Suppressor macrophage (primary cell): ENCODE measurements at places on chromosomes 7 and 10.

DNA sequence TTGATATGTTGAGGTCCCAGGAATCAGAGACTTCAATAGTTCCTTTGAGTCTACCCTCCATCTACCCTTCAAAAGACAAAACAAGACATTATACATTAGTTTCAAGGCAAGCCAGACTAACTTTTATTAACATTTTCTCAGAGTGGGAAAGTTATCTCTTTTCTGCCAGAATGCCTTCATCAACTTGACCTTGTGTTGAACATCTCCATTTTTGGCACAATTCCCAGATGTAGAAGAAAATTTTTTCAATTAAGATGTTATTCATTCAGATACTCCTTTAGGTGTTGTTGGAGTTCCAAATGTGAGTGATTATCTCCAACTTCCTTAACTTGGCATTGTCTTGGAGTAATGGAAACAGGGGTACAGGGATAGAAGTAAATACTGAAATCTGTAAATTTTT, 59.1 kb downstream of the NRF1 start:
- DNase-seq = no peak

DNA sequence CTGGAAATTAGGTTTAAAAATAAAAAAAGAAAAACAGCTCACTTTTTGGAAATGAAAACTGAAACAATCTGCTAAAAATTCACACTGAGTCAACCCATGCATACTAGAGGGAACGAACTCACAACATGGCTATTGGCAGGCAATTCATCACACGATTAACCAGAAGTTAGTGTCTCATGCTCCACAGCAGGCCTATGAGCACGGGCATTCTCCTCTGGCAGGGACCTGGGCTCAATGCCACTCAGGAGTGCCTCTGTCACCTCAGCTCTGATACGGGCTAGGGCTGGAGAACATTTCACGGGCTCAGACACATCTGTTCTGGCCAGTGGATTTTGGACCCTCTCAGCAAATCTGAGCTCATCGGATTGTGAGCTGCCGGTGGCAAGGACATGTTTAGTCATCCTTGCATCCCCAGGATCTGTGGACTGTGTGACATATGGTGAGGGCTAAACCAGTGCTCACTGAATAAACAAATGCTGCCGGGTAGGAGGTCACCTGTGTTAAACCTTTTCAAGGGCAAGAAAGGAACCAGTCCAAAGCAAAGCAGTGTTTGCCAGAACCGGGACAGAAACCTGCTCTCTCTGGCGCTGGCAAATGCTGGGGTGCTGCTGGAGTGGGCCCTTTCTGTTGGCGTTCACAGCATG, 40.1 kb downstream of the POLR3A start:
- DNase-seq = no peak

- no peak for DNase-seq
These were observed 39.7 kb downstream of the ODAD2 start for GRCh38 chr10:27959093-27959715.

GRCh38 chr10:43453266-43453831, 16.4 kb downstream of the ZNF487 start:
- no peak for DNase-seq

- no peak for DNase-seq
These were observed 35.3 kb downstream of the DIP2C start for GRCh38 chr10:653991-654646.

- no peak for DNase-seq
These were observed 121.6 kb downstream of the LRRC18 start for GRCh38 chr10:48818081-48818480.

DNA sequence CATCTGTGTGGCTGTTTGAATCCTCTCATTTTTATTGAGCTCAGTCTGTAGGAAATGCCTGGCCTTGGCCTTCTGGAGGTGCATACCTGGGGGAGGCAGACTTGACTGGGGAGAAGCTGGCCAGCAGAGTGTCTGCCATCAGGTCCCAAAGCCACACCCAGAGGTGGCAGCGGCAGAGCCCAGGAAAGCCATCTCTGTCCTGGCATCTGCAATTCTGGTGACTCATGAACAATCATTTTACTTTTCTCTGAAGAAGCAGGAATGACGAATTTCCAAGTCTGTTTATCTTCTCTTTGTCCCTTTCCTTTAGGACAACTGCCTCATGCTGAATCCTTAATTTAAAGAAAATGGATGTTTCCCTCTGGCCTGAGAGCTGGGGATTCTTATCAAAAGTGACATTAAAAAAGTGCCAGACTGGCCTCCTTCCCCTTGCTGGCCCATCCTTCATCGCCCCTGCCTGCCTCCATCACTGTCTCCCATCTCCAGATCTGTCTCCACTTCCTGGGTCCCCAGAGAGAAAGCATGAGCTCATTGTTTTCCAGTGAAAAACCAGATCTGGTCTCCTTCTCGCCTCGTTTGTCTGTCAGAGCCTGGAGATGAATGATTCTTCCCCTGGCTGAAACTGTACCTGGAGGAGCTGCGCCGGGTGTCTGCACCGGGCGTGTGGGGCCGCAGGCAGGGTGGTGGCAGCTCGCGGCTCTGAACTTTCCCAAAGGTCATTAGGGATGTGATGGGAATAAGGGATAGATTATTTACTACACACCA, 124.5 kb downstream of the TMEM178B start:
- DNase-seq = no peak

GRCh38 chr10:79287973-79288723, 59.1 kb upstream of the PPIF start:
- peak; percentile 64 for DNase-seq

DNA sequence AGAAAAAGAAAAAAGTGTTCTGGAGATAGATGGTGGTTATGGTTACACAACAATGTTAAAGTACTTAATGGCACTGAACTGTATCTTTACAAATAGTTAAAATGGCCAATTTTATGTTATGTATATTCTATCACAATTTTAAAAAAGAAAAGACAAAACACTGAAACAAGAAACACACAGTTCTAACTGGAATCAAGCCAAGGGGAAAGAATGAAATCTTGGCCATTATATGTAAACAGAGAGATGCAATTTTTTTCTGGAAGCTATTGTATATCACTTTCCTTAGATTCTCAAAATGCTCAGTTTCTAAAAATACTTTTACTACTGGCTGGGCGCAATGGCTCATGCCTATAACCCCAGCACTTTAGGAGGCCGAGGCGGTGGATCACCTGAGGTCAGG, 4.1 kb downstream of the COA1 start:
- no peak for DNase-seq
